ENCODE measurements at places on chromosomes 6 and 20.

DNA sequence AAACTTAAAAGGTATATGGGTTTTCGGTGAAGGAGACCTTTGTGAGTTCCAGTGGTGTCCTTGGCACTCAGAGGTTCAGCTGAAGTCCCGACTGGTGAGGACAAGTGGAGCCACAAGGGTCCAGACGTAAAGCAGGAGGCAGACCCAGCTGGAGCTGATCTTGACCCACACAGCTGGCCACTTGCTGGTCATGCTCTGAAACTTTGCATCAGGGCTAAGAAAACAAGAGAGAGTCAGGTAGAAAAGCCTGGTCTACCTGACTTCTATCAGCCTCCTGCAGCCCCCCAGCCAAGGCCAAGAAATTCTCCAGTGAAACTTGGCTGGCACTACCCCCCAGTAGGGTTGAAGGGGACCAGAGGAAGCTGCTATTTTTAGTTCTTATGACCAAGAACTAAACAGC, 21.6 kb downstream of the SERINC3 start:
- DNase-seq = no peak

DNA sequence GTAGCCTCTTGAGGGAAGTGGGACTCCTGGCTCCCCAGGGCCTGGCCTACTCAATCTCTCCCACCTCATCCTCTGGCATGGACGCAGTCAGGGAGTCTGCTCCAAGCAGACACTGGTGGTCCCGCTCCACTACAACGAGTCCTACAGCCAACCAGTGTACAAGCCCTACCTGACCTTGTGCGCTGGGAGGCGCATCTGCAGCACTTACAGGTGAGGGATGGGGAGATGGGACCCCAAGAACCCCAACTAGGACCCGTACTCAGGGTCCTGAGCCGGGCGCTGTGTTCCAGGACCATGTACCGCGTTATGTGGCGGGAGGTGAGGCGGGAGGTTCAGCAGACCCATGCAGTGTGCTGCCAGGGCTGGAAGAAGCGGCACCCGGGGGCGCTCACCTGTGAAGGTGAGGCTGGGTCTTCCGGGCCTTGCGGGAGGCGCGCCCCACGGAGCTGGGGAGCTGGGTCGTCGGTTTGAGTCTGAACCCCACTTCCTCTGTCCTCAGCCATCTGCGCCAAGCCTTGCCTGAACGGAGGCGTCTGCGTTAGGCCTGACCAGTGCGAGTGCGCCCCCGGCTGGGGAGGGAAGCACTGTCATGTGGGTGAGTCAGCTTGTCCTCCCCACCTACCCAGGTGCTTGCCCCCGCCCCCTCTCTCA, 2.1 kb downstream of the EGFL8 start:
- DNase-seq = no peak

- no peak for DNase-seq
These were observed 104.6 kb downstream of the TFAP2A start for GRCh38 chr6:10310330-10310653.

- DNase-seq = no peak
These were observed 19.1 kb downstream of the MDFI start for GRCh38 chr6:41657131-41658094.

GRCh38 chr6:169964486-169965180, 213.2 kb downstream of the ERMARD start:
- DNase-seq = no peak

DNA sequence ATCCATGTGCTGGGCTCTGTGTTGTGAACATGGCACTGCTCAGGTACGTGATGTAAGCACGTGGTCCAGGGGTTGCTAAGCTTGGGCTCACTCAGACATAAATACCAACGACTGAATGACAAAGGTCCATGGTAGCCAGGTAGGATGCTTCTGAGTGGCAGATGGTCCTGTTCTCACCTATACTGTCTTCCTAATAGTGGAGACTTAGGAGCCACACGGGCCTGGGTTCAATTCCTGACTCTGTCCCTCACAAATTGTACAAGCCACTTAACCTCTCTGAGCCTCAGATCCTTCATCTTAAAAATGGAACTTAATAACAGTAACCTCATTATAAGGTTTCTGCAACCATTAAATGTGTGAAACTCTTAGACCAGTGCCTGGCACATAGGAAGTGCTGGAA, 6.8 kb downstream of the GCM2 start:
- DNase-seq = no peak

- DNase-seq = no peak
These were observed 106.2 kb upstream of the NRSN1 start for GRCh38 chr6:24019830-24020229.

- DNase-seq = no peak
These were observed 470.5 kb upstream of the JAG1 start for GRCh38 chr20:11144114-11144950.

GRCh38 chr20:62539198-62540045, 63.6 kb upstream of the GATA5 start:
- DNase-seq = no peak

Measured in AML-193 (cell line).